ENCODE measurements at places on chromosomes 4 and X.

DNA sequence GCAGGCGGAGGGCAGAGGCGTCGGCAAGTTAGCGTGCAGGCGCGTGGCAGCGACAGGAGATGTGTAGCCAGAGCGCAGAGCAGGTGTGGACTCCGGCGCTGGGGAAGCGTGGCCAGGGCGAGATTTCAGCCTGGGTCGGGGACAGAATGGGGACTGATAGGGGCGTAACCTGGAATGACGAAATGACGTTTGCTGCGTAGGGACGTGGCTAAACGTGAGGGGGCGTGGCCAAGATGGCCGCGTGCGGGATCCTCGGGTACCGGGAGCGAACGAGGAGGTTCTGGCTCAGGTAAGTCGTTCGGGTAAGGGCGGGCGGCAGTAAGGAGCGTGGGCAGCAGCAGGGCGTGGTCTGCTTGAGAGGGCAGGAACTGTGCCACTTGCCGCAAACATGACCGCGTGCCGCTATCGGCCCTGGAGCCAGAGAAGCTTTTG is 10.9 kb upstream of the CLTRN start:
- peak; percentile 60 for DNase-seq

GRCh38 chr4:159607809-159608208 is 504.9 kb downstream of the RAPGEF2 start:
- DNase-seq = no peak

- DNase-seq = no peak
Observed at GRCh38 chr4:6086846-6087245, 68.6 kb upstream of the C4orf50 start.

DNA sequence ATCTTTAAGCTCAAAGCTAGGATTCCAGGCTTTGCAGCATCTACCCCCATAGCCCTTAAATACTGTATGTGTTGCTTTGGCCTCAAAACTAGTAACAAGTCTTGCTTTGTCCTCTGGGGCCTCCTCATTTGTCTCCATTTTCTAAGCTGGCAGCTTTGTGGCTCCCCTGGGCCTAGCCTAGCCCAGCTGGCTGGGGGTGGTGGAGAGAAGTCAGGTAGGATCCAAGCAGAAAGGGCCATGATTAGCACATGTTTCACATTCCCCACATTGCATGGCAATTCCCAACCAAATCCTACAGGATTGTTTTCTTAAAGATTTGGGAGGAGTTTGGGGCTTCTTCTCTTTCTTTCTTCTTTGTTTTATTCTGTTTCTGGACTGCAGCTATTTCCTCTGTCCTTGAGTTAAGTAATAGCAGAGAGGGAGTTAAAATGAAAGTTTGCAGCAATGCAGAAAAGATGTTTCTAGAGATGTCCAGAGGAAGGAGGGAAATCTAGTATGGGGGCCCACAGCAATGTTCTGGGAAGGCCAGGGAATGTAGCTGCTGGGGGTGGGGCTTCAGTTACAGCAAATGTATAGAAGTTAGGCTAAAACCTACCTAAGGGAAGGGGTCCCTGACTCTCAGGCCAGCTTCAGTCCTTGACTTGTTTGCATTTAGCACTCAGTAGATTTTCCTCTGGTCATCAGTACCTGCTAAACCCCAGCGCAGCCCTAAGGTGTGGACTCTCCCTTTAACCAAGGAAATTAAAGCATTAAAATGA is 92.1 kb downstream of the SHROOM4 start:
- DNase-seq = no peak

DNA sequence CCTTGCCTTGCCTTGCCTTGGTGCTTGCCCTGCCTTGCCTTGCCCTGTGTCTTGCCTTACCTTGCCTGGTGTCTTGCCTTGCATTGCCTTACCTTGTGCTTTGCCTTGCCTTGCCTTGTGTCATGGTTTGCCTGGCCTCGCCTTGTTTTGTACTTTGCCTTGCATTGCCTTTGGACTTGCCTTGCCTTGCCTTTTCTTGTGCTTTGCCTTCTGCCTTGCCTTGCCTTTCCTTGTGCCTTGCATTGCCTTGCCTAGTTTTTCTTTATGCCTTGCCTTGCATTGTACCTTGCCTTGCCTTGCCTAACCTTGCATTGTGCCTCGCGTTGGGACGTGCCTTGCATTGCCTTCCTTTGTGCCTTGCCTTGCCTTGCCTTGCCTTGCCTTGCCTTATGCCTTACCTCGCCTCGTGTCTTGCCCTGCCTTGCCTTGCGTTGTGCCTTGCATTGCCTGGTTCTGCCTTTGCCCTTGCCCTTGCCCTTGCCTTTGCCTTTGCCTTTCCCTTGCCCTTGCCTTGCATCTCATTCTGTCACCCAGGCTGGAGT is 82.8 kb downstream of the TAB3 start:
- DNase-seq = no peak

DNA sequence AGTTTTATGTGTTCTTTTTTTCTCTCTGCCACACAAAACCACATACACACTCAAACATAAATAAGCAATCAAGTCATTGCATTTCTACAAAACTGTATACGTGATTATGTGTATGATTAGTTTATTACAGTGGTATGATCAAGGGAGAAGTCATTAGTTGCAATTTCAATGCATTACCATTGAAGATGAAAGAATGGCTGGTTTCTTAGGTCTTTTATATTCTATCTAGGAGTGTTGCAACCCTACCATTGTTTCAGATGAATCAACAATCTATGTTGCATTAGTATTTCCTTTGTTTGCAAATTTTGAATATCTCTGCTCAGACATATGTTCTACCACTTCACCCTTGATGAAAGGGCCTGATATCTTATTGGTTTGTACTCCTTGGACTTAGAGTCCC is 6.8 kb downstream of the ANXA3 start:
- no peak for DNase-seq

GRCh38 chr4:186940476-186940875 is 216.8 kb upstream of the FAT1 start:
- DNase-seq = no peak

DNA sequence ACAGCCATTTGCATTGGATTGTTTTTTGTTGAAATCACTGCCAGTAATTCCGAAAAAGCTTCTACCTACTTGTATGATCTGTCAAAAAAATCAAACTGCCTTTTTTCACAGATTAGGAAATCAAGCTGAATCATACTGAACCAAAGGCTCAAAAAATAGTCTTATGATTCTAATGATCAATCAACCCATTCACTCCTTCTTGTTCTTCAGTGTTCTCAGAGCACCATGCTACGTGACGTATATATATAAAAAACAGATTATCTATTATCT is 187.1 kb downstream of the UNC5C start:
- DNase-seq = no peak

- no peak for DNase-seq
Observed at GRCh38 chrX:123590842-123591486, 141.9 kb downstream of the THOC2 start.

DNA sequence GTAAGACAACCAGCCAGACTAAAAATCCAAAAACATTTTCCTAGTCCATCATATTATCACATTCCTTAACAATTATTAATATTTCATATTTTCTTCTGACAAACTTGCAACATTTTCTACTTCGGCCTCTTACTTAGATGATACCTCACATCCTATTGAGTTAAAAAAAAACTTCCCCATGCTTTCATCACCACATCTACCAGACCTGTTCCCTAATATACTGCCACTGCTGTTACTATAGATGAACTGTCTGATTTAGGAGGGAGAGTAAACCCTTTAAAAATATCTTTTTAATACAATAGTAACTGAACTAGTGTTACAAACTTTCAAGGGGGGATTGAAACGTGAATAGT is 1.5 kb downstream of the FAM200B start:
- DNase-seq = no peak

- DNase-seq = no peak
Observed at GRCh38 chrX:18461431-18461830, 36.0 kb downstream of the CDKL5 start.

GRCh38 chr4:152640058-152640921 is 39.5 kb downstream of the TMEM154 start:
- no peak for DNase-seq

- DNase-seq = no peak
Observed at GRCh38 chr4:185945906-185946305, 123.0 kb upstream of the TLR3 start.

GRCh38 chr4:159317203-159317602 is 214.3 kb downstream of the RAPGEF2 start:
- no peak for DNase-seq

DNA sequence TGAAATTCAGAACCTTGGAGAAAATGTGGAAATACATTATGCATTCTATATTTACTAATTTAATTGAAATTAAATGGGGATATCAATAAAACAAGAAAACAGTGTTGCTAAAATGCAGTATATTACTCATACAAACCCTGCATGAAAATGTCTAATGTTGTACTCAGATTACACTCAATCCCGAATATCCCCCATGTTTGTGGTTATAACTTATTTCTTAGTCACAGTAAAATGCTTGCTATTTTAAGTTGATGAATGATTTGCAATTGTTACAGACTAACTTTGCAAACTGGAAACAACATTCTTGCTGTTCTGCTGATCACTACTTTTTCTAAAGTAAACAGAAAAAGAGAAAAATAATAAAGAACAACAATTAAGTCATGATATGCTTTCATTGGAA is 33.1 kb upstream of the ANXA10 start:
- DNase-seq = no peak

DNA sequence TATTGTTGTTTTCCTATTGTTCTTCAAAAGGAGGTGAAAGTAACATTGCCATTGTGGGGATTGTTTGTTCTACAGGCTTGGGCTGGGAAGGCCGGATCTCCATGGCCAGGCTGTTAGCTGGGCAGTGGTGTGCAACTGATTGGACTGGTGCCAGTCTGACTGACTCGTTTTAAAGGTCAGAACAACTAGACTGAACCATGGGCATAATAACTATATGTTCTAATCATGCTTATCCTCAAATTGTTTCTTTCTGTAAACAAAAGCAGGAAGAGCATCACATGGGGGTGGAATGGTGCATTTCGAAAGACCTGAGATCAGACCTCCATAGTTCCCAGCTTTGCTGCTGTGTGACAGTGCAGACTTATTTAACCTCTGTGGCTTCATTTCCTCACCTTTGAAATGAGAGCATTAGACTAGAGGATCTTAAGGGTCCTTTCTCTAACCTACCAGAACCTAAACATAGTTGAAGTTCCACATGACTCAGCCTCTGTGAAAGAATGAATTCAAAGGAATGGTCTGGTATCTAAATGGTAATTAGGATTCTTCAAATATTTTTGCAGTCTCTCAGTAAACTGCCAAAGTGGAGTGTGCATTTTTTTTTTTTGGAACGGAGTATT is 66.7 kb upstream of the PGRMC2 start:
- no peak for DNase-seq

DNA sequence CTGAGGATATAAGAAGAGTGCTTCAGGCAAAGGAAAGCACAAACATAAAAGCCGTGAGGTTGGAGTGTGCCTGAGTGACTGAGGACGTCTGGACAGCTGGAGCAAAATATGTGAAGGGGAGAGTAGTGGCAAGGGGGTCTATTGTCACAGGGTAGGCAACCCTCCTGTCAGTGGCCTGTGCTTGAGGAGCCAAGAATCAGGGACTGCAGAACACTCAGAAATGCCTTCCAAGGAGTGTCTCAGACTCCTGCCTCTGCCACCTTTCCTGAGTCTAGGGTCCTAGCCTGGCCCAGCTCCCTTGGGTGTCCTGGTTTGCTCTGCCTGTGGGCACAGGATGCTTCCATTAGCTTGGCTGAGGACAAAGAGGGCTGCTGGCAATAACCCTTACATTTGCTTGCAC is 152.5 kb upstream of the PJA1 start:
- no peak for DNase-seq

GRCh38 chr4:99827454-99827853 is 10.8 kb downstream of the DAPP1 start:
- DNase-seq = no peak

GRCh38 chr4:151238477-151238876 is 38.5 kb upstream of the PRSS48 start:
- DNase-seq = no peak

- no peak for DNase-seq
Observed at GRCh38 chrX:115652221-115652620, 91.2 kb downstream of the PLS3 start.

GRCh38 chr4:67292045-67292444 is 253.3 kb downstream of the CENPC start:
- DNase-seq = no peak

- no peak for DNase-seq
Observed at GRCh38 chr4:36786519-36786918, 458.0 kb upstream of the NWD2 start.

DNA sequence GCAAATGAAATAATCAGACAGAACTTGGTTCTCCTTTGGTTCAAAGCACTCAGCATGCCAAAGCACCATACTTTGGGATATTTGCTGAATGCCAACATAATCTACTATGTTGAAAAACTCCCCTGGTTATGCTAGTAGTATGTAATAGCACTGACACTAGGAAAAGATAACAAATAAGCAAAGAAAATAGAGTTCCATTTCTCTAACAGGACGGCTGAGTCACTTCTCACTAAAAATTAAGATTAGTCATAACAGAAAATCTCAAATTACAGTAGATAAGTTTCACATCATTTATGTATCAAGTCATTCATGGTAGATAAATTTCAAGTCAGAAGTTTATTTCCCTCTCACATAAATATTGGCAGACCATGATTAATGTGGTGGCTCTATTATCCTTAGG is 17.9 kb downstream of the PDHA2 start:
- no peak for DNase-seq

DNA sequence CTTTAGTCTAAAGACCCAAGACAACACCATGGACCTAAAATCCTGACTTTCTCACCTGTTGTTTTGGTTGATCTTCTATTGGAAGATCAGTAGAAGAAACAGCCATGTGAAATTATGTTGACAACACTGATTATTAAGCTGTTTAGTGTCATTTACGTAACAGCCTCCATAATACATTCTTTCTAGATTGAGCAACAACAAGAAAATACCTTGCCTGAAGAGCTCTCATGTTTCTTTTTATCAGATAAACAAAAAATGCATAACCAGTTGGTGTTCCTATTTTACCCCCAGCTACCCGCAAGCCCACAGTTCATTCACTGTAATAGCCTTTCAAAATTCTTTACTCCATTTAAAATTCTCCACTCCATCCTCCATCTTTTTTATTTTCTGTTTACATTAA is 20.5 kb downstream of the GPC4 start:
- DNase-seq = no peak

GRCh38 chrX:23434356-23434884 is 99.8 kb downstream of the PTCHD1 start:
- DNase-seq = no peak

GRCh38 chrX:119999087-119999634 is 55.6 kb upstream of the NKAP start:
- DNase-seq = no peak

DNA sequence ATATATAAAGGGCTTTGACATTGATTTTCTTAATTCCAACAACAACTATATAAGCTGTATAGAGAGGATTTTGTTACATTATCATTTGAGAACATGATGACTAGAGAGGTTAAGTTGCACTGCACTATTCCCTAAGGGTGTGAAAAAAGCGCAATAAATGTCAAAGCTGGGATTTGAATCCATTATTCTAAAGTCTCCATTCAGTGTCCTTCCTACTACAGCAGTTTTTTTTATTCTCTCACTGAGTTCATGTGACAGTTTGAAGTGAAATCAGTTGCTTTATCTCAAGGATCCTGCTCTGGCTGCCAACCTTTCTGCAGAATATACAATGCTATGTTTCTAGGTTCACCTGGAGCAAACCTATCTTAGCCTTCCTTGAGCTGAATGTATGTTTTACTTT is 177.5 kb downstream of the ANKRD50 start:
- no peak for DNase-seq

GRCh38 chrX:42825201-42825600 is 47.2 kb upstream of the PPP1R2C start:
- DNase-seq = no peak
